ENCODE measurements at places on chromosomes 7 and 10. TPM values are rescaled to one million over a fixed set of nuclear protein-coding genes. Genes with fewer than 3 reads are reported as not detected.

GRCh38 chr10:98326621-98327027 lies 58.6 kb upstream of the LOXL4 start:
- DNase-seq: no peak

DNA sequence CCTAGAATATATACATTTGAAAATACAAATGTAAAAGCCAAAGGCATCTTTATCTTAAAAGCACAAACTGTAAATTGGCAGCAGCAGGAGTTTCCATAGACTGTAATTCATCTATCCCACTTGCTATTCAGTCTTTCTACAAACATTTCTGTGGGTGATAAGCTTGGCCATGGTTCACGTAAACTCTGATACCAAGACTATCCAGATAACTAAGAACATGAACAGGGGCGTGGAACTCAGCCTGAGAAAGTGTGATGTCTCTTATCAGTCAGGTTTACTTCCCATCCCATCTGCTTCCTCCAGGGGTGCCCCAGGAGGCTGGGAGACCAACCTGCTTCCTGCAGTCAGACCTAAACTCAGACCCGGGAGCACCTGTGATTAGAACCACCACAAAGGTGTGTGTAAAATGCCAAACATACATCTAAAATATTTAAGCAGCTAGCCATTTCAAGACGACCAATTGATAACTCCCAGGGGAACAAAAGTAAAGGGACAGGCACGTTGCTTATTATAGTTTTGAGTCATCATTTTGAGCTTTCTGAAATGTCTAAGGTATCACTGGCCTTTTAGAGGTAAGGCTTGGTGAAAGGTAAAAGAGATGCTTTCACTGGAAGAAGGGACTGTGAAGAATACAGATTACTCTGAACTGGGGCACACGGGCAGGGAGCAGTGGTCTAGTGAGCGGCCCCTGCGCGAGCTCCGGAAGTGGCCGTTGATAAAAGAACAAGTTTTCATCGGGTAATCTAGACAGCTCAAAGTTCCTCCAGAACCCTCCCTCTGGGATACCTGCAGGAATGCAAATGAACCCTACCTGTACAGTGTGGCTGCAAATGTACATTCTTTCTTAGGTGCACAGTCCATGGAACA lies 51.5 kb downstream of the RSU1 start:
- DNase-seq: no peak

DNA sequence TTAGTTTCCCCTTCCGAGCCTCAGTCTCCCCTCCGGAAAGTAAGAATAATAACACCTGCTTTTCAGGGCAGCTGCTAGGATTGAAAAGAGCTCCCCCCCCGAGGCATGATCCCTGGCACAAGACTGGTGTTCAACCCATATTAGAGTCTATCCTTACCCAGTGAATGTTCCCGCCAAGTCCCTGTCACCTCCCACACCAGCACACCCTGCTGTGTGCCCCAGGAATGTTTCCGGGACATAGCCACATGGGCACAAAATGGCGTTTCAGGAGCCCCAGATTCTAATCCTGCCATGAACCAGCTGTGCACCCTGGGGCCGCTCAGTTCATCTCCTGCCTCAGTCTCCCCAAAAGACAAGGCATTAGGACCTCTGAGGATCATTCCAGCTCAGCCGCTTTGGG lies 563 bp downstream of the MUC17 start:
- no peak for DNase-seq

Gene CISD1
- total RNA-seq: 44.5 TPM

- DNase-seq: no peak
These were observed 2.0 kb downstream of the ZNF503 start for GRCh38 chr10:75399461-75400162.

DNA sequence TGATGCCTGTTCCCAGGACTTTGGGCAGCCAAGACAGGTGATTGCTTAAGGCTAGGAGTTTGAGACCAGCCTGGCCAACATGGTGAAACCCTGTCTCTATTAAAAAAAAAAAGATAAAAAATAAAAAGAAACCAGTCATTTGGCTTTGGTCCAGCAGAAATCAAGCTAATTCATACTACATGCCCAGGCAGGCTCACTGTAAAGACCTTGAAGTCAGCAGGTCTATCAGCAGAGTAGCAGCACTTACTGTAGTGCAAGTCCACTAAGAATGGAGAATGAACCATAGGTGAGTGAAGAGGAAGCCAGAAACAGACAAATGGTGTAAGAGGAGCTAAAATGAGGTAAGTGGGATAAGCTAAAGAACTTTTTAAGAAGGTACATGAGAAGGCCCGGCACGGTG lies 24.7 kb downstream of the PSPH start:
- no peak for DNase-seq

Gene GIMAP7
- not detected for total RNA-seq

GRCh38 chr10:96606216-96606615 lies 19.4 kb upstream of the TM9SF3 start:
- DNase-seq: no peak
